ENCODE measurements at places on chromosomes 5 and 9.

DNA sequence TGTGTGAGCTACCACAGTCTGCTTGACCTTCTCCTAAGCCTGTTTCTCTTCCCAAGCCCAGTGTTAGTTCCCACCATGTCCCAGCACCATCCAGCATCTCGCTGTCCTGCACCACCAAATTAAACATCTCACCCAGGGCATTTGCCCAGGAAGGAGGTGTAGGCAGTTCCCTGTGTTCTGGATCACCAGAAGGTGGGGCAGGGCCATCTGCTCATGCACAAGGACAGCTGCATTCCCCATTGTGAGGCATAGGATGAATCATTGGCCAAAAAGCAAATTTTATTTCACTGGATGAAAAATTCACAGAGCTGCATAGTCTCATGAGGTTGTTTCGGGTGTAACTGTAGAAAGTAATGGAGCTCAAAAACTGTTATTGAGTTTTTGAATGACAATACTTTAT lies 89.5 kb upstream of the GRIA1 start:
- peak; percentile 39 for DNase-seq

- no peak for DNase-seq
These were observed 222.1 kb downstream of the GOLPH3 start for GRCh38 chr5:31952067-31952466.

DNA sequence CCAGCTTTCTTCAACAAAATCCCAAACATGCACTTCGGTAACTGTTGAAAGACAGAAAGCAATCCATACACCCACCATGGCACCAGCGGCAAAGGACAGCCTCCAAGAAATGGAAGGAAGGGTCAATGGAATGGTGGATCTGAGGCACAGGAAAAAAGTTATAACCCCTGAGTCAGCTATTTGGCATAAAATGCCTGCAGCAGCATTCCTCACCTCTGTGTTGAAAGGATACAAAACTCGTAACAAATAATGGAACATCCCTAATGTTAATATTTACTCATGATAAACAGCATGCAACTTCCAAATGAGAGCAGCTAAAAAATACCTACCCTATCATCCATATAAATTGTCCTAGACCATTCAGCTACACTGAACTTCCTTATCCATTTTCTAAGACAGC lies 9.4 kb downstream of the FBXW11 start:
- no peak for DNase-seq

GRCh38 chr5:153084511-153084910 lies 406.0 kb upstream of the GRIA1 start:
- no peak for DNase-seq

- no peak for DNase-seq
These were observed 39.4 kb downstream of the CTNNAL1 start for GRCh38 chr9:108973895-108974294.

- no peak for DNase-seq
These were observed 97.0 kb upstream of the FAM120A start for GRCh38 chr9:93354451-93354850.

DNA sequence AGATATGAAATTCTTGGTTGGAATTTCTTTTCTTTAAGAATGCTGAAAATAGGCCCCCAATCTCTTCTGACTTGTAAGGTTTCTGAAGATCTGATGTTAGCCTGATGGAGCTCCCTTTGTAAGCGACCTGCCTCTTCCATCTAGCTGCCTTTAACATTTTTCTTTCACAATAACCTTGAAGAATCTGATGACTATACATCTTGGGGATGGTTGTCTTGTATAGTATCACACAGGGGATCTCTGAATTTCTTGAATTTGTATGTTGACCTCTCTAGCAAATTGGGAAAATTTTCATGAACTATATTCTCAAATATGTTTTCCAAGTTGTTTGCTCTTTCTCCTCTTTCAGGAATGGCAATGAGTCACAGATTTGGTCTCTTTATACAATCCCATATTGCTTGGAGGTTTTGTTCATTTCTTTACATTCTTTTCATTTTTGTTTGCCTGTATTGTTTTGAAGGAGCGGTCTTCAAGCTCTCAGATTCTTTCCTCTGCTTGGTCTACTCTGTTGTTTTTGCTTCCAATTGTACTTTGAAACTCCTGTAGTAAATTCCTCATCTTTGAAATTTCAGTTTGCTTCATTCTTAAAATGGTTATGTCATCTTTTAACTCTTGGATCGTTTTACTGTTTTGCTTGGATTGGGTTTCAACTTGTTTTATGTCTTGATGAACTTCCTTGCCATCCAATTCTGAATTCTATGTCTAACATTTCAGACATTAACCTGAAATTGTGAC lies 245.2 kb upstream of the TARS1 start:
- peak; percentile 66 for DNase-seq

- DNase-seq, result no peak
These were observed 62.0 kb downstream of the PSMB7 start for GRCh38 chr9:124353166-124353768.

- no peak for DNase-seq
These were observed 53.7 kb downstream of the SRFBP1 start for GRCh38 chr5:122015471-122015870.

GRCh38 chr5:39352170-39352569 lies 12.1 kb downstream of the C9 start:
- DNase-seq, result no peak

GRCh38 chr9:89179895-89180734 lies 1.5 kb upstream of the SHC3 start:
- peak; percentile 96 for DNase-seq

- DNase-seq, result peak; percentile 92
These were observed 26.8 kb downstream of the JADE2 start for GRCh38 chr5:134552301-134552700.

GRCh38 chr5:157864067-157864466 lies 5.1 kb upstream of the CLINT1 start:
- DNase-seq, result no peak

GRCh38 chr9:131622523-131622922 lies 77.2 kb downstream of the PRRT1B start:
- no peak for DNase-seq

DNA sequence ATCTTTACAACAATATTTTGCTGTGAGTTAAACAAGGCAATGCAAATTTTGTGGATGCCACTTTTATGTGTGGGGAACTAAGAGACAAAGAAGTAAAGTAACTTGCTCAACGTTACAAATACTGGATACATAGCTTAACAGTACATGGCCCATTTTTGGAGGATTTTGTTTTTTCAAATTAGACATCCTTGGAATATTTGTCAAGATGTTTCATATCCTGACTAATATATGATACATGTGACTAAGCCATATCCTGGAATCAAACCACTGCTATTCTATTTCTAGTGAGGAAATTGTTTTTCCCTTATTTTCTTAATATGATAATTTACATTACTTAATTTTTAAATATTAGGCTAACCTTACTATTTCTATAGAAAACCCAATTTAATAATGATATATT lies 529.8 kb downstream of the DMRTA1 start:
- peak; percentile 50 for DNase-seq

All from HFFc6 (cell line).